ENCODE measurements at places on chromosomes 6 and 20.

GRCh38 chr20:50824137-50824536 lies 29.3 kb downstream of the BCAS4 start:
- ATAC-seq: no peak

GRCh38 chr6:136007345-136007744 lies 155.8 kb downstream of the PDE7B start:
- ATAC-seq: no peak

DNA sequence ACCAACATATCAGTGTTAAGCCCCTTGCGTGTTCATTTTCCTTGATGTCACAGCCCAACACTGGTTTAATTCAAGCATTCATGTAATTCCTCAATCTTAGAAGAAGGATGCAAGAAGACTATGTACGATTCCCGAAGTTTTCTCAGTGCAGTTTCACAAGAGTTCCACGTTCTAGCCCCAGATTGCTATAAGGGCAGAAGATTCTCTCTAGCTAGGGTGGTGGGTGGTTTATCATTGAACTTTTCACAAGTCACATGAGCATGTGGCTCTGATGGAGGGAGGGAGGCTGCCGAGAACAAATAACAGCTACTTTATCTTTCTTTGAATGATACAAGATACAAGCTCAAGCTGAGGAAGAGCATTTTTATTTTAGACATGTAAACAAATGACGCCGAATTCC lies 71.9 kb upstream of the NHSL1 start:
- no peak for ATAC-seq

DNA sequence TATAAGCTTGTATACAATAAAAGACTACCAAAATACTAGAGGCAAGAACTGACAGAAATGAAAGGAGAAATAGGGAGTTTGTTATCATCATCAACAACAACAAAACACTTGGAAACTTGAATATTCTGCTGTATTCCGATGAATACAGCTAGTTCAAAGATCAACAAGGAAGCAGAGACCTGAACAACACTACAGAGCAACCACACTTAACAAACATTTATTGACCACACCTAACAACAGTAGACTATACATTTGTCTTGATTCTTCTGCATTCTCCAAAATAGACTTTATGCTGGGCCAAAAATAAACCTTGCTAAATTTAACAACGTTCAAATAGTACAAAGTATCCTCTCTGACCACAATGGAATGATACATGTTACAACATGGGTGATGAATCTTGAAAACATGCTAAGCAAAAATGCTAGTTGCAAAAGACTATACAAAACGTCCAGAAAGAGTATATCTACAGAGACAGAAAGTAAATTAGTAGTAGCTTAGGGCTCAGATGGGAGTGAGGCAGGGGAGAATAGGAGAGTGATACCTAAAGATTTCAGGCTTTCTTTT lies 39.1 kb upstream of the PAK5 start:
- no peak for ATAC-seq
